Cardiac ventricle fibroblast (primary cell): ENCODE measurements at places on chromosomes 11 and 22. TPM values are rescaled to one million over a fixed set of nuclear protein-coding genes. Genes with fewer than 3 reads are reported as not detected.

Gene OVCH2
- total RNA-seq, result not detected in 2 replicates

Gene OR51E2
- total RNA-seq, result not detected in 2 replicates

Gene OR52B4
- total RNA-seq, result not detected in 2 replicates

Gene OR1S2
- not detected in 2 replicates for total RNA-seq

Gene MPPED2
- not detected in 2 replicates for total RNA-seq

Gene TBX10
- total RNA-seq, result not detected in 2 replicates

Gene KCNE3
- total RNA-seq, result 3.4 TPM in 2 replicates

Gene TMEM132A
- 15.1 and 16.9 TPM in 2 replicates for total RNA-seq

Gene RASGRP2
- total RNA-seq, result 0.06 and 0.44 TPM in 2 replicates

Gene TRIM49
- total RNA-seq, result not detected in 2 replicates

Gene MISFA
- total RNA-seq, result not detected in 2 replicates

Gene THYN1
- 39.8 and 48.6 TPM in 2 replicates for total RNA-seq

Gene PPM1F
- 21.9 and 24.6 TPM in 2 replicates for total RNA-seq

Gene SCGB2A2
- total RNA-seq, result not detected in 2 replicates

Gene MRGPRX3
- not detected in 2 replicates for total RNA-seq

Gene BRMS1
- total RNA-seq, result 29.3 and 43.7 TPM in 2 replicates

Gene TMEM223
- 25.8 and 27.7 TPM in 2 replicates for total RNA-seq

Gene TUB
- 7.6 and 10.9 TPM in 2 replicates for total RNA-seq

Gene SLC25A45
- 3.9 and 5.4 TPM in 2 replicates for total RNA-seq

Gene AHNAK
- 438 and 502 TPM in 2 replicates for total RNA-seq

Gene APOL4
- total RNA-seq, result 4.3 and 5.1 TPM in 2 replicates

Gene RAG2
- not detected in 2 replicates for total RNA-seq

Gene SLC36A4
- total RNA-seq, result 8.6 and 11.1 TPM in 2 replicates

Gene ALDH3B2
- not detected in 2 replicates for total RNA-seq

Gene MUC6
- total RNA-seq, result not detected in 2 replicates

Gene BAIAP2L2
- 3.1 and 3.4 TPM in 2 replicates for total RNA-seq

Gene TEAD1
- total RNA-seq, result 48.6 and 55.7 TPM in 2 replicates

Gene ACAD8
- 13.1 and 13.2 TPM in 2 replicates for total RNA-seq

Gene NRXN2
- 15.3 and 15.9 TPM in 2 replicates for total RNA-seq

Gene LINC01488
- not detected in 2 replicates for total RNA-seq

Gene APIP
- total RNA-seq, result 15.4 and 15.5 TPM in 2 replicates

Gene UBQLNL
- total RNA-seq, result not detected in 2 replicates

Gene ACRV1
- not detected in 2 replicates for total RNA-seq

Gene OR52I1
- not detected in 2 replicates for total RNA-seq

Gene EHF
- total RNA-seq, result not detected in 2 replicates

Gene LRP5
- total RNA-seq, result 28.8 and 34.9 TPM in 2 replicates

Gene TSSK2
- total RNA-seq, result not detected in 2 replicates

Gene OR6T1
- not detected in 2 replicates for total RNA-seq

Gene FOXR1
- not detected in 2 replicates for total RNA-seq

Gene TMEM45B
- total RNA-seq, result not detected in 2 replicates

Gene OR56A5
- total RNA-seq, result not detected in 2 replicates

Gene CXCR5
- total RNA-seq, result not detected in 2 replicates

Gene LSP1
- total RNA-seq, result 238 and 277 TPM in 2 replicates

Gene FXYD2
- total RNA-seq, result 0.34 TPM in 1 of 2 replicates, not detected in the other

Gene GRAP2
- total RNA-seq, result not detected in 2 replicates

Gene RFPL2
- total RNA-seq, result not detected in 2 replicates

Gene P4HA3
- total RNA-seq, result 2.4 and 4.6 TPM in 2 replicates

Gene SLC37A2
- not detected in 2 replicates for total RNA-seq

Gene HEPN1
- total RNA-seq, result not detected in 2 replicates
